ENCODE measurements at places on chromosomes 6 and 20.

GRCh38 chr6:135842618-135843392 lies 8.7 kb upstream of the PDE7B start:
- DNase-seq: no peak

DNA sequence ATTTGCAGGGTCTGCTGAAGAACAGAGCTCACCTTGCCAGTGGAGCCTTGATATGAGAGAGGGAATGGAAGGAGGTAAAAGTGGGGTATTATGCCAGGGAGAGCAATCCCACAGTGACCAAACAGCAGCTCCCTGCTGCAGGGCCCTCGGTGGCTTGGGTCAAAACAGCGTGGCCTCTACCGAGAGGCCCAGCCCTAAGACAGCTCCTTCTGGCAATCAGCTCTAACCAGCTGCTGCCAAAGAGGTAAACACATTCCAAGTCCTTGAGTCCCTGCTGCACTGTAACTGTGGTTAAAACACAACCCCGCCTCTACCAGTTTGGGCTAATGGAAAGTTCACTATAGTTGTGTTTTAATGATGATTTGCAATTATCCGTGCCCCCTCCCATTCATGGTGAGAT lies 1.4 kb upstream of the DAAM2 start:
- no peak for DNase-seq

- DNase-seq: no peak
These were observed 10.2 kb downstream of the CASS4 start for GRCh38 chr20:56422076-56422823.

DNA sequence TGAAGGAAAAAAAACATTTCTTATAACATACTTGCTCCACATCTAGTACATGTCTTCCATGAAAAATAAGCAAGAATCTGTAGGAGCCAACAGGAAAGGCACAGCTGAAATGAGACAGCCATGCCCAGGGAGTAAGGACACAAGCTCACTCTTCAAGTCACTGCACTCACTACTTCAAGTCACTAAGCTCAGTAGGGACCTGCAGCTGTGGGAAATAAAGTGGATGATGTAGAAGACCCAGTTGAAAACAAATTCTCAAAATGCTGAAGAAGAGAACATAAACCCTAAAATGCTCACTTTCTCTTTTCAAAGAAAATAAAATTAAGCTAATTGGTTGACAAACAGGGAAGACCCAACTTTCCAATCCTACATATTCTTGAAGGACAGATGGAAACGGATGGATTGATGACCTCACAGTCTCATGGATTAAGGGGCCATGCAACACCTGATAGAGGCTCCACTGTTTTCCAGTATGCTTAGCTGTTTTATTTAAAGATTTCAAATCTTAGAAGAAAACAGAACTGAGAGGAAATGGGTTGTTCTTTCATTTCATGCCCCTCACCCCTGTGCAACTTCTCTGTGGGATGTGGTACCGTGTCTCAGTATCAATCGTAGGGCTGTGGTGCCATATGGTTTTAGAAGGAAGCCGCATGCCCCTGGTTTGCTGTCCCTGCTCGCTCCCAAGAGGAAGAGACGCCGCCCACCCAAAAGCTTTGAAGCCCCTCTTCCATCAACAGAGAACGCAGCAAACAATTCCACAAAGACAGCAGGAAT lies 133.3 kb downstream of the WDR27 start:
- DNase-seq: no peak

GRCh38 chr6:131063028-131063763 lies at the start of gene EPB41L2:
Gene EPB41L2 (minus strand): TSS chr6:131063245. CDS start chr6:130956485, 106,760 bp downstream.
- peak; percentile 64 for DNase-seq

GRCh38 chr6:12962987-12963386 lies 246.4 kb downstream of the PHACTR1 start:
- no peak for DNase-seq

- DNase-seq: no peak
These were observed 227.6 kb downstream of the BMP7 start for GRCh38 chr20:57038608-57039440.

DNA sequence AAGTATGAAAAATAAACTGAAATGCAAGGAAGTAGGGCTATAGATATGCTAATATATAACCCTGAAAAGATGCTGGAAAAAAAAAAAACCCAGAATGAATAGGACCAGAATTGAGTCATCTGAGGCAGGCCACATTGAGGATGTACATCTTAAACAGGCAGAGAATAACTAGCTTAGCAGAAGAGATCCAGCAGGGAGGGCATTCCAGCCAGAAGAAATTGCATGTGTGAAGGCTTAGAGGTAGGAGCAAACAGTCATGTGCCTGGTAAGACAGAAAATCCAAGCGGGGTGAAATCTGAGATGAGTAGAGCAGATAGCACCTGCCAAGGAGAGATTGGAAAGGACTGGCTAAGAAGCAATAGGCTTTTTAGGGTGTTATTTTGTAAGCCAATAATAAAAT lies 2.6 kb downstream of the COL19A1 start:
- no peak for DNase-seq

Data from stimulated activated CD4-positive, alpha-beta T cell treated with anti-CD3 and anti-CD28 coated beads, TNF-alpha, amount 100 ng/mL, for 4 hours (primary cell).